ENCODE measurements at places on chromosomes 5 and 9. TPM values are rescaled to one million over a fixed set of nuclear protein-coding genes. Genes with fewer than 3 reads are reported as not detected.

DNA sequence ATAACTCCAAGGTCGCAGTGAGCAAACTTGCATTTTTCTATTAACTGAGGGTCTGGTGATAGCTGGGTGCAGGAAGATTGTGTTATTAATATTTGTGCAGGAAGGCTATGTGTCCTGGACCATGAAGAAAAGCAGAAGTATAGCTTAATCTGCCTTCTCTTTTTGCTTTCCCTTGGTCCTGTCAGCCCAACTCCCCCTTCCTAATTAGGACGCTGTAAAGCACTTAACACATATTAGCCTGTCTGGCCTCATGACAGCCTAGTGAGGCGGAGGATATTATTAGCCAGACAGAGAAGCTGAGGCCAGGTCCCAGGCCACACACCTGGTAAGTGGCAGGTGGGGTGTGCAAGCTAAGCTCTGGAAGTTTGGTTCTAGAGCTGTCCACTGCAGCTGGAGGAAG lies 29.5 kb downstream of the SLC46A2 start:
- no peak for DNase-seq

- no peak for DNase-seq
Observed at GRCh38 chr5:180311216-180311615, 19.3 kb upstream of the MAPK9 start.

GRCh38 chr9:34493972-34494535 lies 28.7 kb downstream of the ENHO start:
- DNase-seq: peak; percentile 53

DNA sequence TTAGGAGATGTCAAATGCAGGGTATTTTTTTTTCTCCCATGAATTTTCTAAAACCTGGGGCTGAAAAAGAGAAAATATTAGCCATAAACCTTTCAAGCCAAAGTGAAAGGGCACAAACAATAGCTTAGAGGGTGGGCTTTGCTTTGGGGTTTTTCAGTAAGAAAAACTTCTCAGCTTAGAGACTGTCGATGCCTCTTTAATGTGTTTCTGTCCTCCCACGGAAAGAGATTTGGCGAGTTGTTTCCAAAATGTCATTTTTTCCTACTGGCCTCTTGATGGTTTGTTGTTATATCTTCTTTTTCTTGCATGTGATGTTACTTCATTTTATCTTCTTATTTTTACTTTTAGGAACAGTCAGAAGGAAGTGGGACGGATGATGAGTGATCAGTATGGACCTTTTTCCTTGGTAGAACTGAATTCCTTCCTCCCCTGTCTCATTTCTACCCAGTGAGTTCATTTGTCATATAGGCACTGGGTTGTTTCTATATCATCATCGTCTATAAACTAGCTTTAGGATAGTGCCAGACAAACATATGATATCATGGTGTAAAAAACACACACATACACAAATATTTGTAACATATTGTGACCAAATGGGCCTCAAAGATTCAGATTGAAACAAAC lies 177.3 kb downstream of the SMARCA2 start:
- DNase-seq: peak; percentile 13

- peak; percentile 53 for DNase-seq
Observed at GRCh38 chr5:171783051-171783450, 2.6 kb upstream of the SMIM23 start.

DNA sequence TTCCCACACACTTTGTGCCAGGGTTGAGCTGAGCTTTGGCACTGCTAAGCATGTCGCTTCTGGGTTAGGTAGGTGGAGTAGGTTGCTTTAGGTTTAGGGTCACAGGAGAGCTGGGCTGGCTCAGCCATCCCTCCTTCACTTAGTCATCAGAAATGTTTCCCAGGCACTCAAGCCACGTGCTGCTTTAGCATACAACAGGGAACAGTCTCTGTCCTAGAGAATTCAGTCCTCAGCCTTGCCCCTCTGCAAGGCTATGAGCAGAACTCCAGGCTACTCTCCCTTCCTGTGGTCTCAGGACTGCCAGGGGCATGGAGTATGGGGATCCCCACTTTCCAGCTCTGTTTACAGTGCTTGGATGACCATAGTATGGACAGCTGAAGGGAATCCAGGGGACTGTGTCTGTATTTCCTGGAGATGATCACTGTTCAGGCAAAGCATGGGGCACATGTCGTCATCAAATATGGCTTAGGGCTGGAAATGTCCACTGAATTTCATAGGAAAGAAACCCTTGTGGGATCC lies 7.5 kb upstream of the ANKRD33B start:
- peak; percentile 78 for DNase-seq

DNA sequence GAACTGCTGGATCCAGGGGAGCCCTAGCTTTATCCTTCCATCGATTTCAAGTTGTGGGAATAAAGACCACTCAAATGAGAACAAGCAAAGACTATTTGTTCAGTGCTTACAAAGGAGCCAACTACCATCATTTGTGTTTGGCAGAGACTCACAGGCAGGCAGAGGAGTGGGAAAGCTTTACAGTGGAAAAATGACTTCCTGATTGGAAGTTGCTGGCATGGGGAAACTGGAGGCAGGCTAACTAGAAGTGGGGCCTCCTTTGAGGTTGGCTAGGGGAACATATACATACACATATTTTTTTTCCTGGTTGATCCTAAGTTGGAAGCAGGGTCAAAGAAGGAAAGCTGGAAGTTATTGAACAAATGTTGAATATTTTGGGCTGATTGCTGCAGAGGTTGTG lies 121.7 kb downstream of the ACTBL2 start:
- DNase-seq: no peak

- DNase-seq: peak; percentile 7
Observed at GRCh38 chr9:98172604-98173003, 19.8 kb downstream of the CORO2A start.

DNA sequence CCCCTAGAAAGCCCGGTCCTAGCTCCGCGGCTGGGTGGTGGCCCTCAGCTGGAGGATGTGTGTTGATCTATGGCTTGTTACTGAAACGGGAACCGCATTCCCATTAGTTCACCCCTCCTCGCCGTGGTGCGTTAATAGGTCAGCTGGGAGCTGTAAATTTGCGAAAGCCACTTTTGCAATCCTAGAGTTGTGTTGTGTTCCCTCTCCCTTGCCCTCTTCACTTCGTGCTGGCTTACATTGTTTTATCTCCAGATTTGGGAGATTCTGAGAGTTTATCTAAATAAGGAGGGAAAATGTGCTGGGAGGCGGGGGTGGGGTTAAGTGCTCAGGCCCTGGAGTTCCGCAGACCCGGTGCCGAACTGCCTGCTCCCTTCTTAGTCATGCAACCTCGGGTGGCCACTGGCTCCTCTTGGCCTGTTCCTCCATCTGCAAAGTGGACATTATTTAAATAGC lies 62.8 kb downstream of the HMCN2 start:
- peak; percentile 43 for DNase-seq

The C1QTNF3 gene
- polyA plus RNA-seq: 1.0 TPM

The IFNA21 gene
- polyA plus RNA-seq: not detected

The MAN1B1 gene
- 55.1 TPM for polyA plus RNA-seq

The KLHL3 gene
- 2.3 TPM for polyA plus RNA-seq

Data from IMR-90 (cell line).